ENCODE measurements at places on chromosomes 4 and X. TPM values are rescaled to one million over a fixed set of nuclear protein-coding genes. Genes with fewer than 3 reads are reported as not detected.

The EXOC1 gene
- total RNA-seq: 33.8 TPM

The MAGEA4 gene
- total RNA-seq: not detected

GRCh38 chr4:84623661-84624060, 40.7 kb downstream of the CDS1 start:
- H3K27ac ChIP-seq: no peak overlapping the region
- H3K27me3 ChIP-seq: no peaks in the 10 kb centered on the region
- no peaks in the 10 kb centered on the region for H3K36me3 ChIP-seq
- no peaks in the 10 kb centered on the region for H3K4me1 ChIP-seq
- no peak for DNase-seq

DNA sequence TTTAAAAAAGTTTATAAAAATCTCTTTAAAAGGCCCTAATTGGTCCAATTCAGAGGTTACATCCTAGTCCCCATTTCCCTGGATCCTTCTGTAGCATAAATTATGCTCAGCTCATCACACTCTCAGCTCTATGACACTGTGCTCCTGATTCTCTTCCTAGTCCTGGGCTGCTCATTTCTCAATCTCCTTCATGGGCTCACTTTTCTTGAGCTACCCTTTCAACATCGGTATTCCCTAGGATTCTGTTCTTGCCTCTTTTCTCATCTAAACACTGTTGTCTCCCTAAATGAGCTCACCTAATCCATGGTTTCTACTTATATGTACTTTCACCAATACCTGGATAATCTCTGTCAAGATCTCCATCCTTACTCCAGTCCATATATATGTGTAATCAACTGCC, 14.7 kb downstream of the KLHL15 start:
- H3K27ac ChIP-seq: no peak overlapping the region
- DNase-seq: no peak
- peaks cover 14% of the 10 kb centered on the region for H3K4me1 ChIP-seq

GRCh38 chr4:77773101-77773500, 46.1 kb downstream of the CNOT6L start:
- H3K4me1 ChIP-seq: peaks cover 39% of the 10 kb centered on the region
- no peak overlapping the region for H3K27ac ChIP-seq
- no peaks in the 10 kb centered on the region for H3K27me3 ChIP-seq
- H3K4me3 ChIP-seq: no peak overlapping the region
- DNase-seq: no peak
- no peaks in the 10 kb centered on the region for H3K36me3 ChIP-seq

DNA sequence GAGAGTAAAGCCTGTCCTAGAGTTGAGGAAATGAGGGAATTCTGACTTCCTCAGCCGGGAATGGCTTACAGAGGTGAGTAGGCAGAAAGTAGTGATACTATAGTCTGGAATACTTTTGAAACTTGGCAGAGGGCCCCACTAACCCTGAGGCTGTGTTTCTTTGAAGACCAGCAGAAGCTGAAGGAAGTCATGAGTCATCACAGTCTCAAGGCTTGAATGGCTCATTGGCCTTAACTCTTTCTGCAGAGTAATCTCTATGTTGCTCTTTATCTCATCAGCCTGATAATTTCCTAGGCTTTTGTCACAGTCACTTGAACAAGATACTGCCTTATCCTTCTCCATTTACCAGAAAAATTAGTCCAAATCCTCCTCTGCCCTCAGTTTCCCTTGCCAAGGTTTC, 80.8 kb downstream of the ANKRD50 start:
- DNase-seq: peak; percentile 98
- H3K4me3 ChIP-seq: peak overlapping the region; percentile 23
- H3K27ac ChIP-seq: peak overlapping the region; percentile 67
- no peaks in the 10 kb centered on the region for H3K36me3 ChIP-seq
- peaks cover 46% of the 10 kb centered on the region for H3K4me1 ChIP-seq

DNA sequence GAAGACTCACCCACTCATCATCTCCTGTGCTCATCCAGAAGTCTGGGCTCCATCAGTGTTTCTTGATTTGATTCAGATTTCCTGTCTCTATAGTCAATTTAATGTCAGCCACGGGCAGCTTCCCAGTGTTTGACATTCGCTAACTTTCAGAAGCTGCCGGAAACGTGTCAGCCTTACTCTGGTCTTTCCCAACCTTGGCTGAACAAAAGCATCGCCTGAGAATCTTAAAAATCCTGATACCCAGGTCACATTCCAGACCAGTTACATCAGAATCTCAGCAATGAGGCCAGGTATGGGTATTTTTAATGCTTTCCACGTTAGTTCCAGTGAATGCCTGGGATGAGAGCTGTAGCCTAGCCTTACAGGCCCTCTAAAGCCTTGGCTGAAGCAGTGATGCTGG, 233.8 kb downstream of the FRMPD4 start:
- no peaks in the 10 kb centered on the region for H3K27me3 ChIP-seq
- no peaks in the 10 kb centered on the region for H3K36me3 ChIP-seq
- peaks cover 38% of the 10 kb centered on the region for H3K4me1 ChIP-seq
- H3K4me3 ChIP-seq: no peak overlapping the region

GRCh38 chr4:52852711-52853110, 9.4 kb upstream of the RASL11B start:
- peak; percentile 29 for DNase-seq
- peak overlapping the region; percentile 83 for H3K27ac ChIP-seq
- peaks cover 9% of the 10 kb centered on the region for H3K36me3 ChIP-seq
- H3K27me3 ChIP-seq: no peaks in the 10 kb centered on the region
- peak overlapping the region; percentile 75 for H3K4me3 ChIP-seq
- peaks cover 35% of the 10 kb centered on the region for H3K4me1 ChIP-seq

DNA sequence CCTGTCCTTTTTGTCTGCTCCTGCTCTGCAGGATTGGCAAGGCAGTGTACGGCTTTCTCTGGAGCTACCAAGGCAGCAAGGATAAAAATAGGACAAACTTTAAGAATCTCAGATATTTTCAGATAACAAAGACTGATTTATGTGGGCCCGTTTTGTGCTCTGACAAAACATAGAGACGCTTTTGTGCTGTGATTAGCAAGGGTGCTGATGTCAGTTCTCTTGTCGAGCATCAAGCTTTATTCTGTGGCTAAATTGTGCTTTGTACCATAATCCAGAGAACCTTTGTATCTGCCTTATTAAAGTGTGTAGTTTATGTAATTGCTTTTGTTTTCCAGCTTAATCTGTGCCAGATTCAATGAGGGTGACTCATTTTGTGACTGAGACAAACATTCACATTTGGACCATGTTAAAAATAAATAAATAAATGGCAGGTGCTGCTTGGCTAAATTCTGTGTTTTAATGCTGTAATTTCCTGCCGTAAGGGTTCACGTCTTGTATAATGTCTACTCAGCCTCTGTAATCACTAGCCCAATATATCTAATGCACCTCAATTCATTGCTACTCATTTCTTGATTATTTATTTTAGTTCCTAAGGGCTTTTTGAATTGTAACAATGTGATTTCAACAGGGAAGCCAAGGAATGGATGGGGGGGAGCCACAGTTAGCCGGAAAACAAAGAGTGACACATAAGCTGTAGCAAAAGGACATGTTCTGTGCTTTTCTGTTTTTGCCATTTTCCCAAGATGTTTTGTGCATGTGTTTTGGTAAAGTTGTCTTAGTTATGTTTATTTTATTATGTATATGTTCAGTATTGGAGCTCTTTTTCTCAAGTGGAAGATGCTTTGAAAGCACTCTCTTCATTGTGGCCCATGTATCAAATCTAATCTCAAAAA, 75.1 kb downstream of the GAB1 start:
- H3K36me3 ChIP-seq: no peaks in the 10 kb centered on the region
- no peak overlapping the region for H3K4me3 ChIP-seq
- H3K27ac ChIP-seq: no peak overlapping the region
- no peak for DNase-seq

All from HFFc6 (cell line).